ENCODE measurements at places on chromosomes 16 and 17. TPM values are rescaled to one million over a fixed set of nuclear protein-coding genes. Genes with fewer than 3 reads are reported as not detected.

GRCh38 chr16:59634004-59634579 lies 900.0 kb upstream of the GOT2 start:
- DNase-seq, result no peak

DNA sequence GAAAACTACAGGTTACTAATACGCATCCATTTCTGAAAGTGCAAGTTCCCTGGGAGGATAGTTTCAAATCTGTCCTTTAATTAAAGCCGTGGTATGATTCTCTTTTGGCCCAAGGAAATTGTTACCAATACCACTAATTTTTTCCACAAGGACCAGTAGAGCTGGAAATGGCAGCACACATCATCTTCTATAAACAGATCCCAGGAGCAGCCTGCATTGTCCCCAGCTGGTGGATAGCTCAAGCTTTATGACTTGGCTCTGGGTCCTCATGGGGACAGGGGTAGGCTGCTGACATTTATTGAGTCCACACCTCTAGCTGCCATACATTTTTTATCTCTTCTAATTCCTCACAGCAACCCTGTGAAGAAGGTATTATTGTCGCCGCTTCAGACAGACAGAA lies 35.8 kb upstream of the BHLHA9 start:
- DNase-seq, result no peak

- DNase-seq, result no peak
Observed at GRCh38 chr17:75812096-75813013, 27.7 kb downstream of the UNK start.

GRCh38 chr17:74872313-74873036 lies at the start of gene FDXR:
Gene FDXR (minus strand): TSS chr17:74872994. CDS start chr17:74872944, 50 bp downstream.
- DNase-seq, result no peak

Gene TNFRSF17
- not detected for total RNA-seq

Gene RNU2-1
- total RNA-seq, result not detected

Gene PRM1
- not detected for total RNA-seq

Data from neural progenitor cell (in vitro differentiated cells).